ENCODE measurements at places on chromosomes 3 and 15. TPM values are rescaled to one million over a fixed set of nuclear protein-coding genes. Genes with fewer than 3 reads are reported as not detected.

The ZNF860 gene
- total RNA-seq: 2.6 TPM

The ITIH4 gene
- total RNA-seq: 33.8 TPM

The MED12L gene
- 0.55 TPM for total RNA-seq

The KCNMB2 gene
- total RNA-seq: 1.7 TPM

DNA sequence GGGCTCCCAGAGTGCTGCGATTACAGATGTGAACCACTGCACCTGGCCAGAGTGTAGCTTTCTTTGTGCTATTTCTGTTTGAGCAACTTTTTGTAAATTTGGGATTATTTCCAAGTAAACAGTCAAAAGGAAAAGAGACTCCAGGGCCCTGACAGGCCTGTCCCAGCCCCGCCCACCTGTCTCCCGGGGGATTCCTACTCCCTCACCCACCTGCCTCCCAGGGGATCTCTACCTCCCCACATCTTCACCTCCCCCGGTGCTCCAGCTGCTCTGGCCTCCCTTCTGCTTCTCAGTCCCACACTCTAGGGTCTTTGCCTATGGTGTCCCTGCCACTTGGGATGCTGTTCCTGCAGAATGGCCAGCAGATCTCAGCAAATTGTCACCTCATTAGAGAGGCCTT, 7.0 kb downstream of the RHCG start:
- DNase-seq: no peak

DNA sequence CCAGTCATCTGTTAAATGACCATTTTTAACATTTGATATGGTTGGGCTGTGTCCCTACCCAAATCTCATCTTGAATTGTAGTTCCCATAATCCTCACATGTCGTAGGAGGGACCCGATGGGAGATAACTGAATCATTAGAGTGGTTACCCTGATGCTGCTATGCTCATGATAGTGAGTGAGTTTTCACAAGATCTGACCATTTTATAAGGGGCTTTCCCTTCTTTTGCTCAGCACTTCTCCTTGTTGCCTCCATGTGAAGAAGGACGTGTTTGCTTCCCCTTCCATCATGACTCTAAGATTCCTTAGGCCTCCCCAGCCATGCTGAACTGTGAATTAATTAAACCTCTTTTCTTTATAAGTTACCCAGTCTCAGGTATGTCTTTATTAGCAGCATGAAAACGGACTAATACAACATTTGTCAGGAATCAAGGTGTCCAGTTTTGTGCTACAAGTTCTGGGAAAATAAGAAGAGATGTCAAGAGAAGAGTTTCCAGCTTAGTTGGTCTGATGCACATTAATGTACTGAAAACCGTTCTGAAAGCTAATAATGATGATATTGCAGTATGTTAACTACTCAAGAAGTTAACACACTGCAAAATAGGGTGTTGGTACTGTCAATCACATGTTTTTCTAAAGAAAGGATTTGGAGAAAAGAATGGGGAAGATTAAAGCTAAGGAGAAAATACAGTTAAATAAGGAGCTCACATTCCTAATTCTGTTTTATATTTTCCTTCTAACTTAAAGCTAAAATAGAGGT, 67.9 kb downstream of the ATP8B4 start:
- no peak for DNase-seq

DNA sequence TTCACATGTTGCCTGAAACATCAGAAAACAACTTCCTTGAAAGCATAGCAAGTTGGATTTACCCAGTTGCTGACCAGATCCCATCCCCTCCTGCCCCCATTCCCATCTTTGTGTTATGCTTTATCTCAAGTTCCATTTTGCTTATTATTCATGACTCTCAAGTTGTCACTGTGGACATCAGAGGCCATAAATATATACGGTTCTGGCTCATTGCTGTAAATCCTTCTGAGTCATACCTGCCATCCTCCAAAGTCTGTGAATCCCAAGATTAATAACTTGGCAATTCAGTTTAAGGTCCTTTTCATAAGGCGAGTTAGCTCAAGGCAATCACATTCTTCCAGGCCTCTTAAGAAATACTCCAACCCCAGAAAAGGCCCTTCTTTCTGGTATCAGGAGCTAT, 126.2 kb upstream of the C2CD4B start:
- no peak for DNase-seq

DNA sequence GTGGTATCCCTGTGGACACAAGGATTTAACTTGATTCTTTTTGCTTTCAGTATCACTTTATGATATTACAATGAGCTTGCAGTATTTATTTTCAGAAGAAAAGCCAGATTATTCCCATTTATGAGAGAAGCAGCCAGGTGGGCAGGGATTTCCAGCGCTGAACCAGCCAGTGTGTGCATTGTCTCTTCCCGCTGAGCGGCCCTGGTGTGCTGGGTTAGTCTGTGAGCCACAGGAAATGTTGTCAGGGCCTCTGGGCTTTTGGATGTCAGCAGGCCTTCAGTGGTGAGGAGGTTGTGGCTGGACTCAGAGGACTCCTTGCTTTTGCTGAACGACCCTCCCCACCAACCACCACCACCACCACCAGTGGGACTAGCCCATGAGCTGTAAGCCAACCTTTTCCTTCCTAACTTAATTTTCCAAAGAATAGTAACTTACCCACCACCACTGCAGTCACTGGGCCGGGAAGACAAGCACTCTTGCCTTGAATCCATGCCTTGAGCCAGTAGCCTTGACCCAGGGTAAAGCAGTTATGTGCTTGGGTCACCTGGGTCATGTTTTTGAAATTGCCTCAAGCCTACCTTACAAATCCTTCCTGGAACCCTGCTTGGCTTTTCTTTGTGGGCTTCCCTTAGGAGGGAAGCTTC, 33.1 kb downstream of the FLNB start:
- no peak for DNase-seq

DNA sequence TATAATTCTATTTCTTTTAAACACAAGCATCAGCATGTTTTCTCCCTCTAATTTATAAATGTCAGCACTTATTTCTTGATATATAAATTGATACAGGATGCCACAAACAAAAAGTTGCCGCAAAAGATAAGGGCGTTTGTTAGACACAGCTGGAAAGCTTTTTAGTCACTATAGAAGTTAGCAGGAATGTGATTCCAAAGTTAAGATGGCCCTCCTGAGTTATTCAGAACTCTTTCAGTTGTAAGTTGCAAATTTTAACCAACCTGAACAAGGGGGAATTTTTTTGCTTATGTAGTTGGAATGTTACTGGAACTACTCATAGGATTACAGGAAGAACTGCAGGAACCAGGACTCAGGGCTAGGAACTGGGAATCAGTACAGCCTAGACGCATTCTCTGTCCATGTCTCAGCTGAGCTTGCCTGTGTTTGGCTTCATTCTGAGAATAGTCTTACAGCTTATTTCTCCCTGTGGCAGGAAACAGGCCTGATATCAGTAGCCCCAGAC, 166.3 kb downstream of the VGLL4 start:
- peak; percentile 33 for DNase-seq

DNA sequence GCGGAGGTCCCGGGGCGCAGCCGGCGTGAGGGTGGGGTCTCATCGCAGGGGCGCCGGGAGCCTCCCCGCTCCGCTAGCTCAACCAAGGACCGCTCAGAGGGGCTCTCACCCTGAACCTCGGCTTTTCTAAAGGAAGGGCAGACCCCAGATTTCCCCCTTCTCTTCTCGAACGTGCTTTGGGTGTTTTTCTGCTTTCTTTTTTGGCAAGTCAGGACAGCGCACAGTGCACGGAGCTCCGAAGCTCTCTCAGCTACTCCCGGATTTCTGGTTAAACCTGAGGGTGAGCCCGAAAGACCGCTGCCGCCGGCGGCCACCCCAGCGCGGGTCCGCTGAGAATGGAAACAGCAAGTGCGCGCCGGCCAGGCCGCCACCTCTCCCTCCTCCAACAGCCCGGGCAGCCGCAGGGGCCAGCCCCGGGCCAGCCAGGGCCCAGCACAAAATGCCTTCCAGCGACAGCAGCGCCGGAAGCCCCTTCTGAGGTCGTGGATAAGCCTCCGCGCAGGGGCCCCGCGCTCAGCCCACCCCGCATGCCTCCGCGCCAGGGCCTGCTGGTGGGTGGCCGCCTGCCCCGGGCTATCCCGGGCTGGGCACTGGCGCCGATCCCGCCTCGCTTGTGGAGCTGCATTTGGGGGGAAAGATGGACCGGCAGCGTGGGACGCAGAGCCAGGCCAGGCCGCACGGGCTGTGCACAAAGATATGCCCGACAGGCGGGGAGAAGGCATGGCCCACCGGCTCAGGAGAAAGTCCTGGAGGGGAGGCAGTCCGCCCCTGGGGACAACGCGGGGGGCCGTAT, 8.2 kb upstream of the OCA2 start:
- DNase-seq: peak; percentile 51

DNA sequence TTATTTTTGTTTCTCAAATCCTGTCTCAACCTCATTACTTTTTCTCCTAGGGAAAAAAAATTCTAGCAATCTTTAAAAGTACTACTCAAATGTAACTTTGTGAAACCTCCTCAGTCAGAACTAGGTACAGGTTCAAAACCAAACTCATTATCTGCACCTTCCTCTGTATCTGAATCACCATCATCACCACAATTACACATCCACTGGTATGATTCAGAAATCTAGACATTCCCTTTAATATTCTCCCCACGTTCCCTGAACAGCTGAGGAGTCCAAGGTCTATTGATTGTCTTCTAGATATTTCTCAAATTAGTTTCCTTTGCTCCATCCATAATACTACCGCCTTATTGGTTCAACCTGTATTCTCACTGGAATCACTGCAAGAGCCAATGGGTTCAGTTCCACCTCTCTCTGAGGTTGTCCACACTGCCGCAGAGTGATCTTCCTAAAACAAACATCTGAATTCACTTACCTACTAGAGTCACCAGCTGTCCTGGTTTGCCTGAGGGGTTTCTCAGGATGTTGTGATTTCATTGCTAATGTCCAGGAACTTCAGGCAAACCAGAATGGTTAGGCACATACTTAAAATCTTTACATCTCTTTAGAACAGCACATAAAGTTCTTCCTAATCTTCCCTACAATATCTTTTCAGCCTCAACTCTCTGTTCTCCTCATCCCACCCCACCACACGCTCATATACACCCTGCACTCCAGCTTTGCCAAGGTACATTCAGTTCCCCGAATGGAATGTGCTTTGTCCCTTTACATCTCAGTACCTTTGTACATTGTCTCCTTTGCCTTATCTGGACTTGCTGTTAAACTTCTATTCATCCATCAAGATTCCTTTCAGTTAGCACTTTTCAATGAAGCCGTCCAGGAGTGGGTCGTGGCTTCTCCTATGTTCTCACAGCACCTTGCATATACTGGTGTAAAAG, 24.2 kb downstream of the ATP13A4 start:
- no peak for DNase-seq
